ENCODE measurements at places on chromosomes 16 and 17. TPM values are rescaled to one million over a fixed set of nuclear protein-coding genes. Genes with fewer than 3 reads are reported as not detected.

DNA sequence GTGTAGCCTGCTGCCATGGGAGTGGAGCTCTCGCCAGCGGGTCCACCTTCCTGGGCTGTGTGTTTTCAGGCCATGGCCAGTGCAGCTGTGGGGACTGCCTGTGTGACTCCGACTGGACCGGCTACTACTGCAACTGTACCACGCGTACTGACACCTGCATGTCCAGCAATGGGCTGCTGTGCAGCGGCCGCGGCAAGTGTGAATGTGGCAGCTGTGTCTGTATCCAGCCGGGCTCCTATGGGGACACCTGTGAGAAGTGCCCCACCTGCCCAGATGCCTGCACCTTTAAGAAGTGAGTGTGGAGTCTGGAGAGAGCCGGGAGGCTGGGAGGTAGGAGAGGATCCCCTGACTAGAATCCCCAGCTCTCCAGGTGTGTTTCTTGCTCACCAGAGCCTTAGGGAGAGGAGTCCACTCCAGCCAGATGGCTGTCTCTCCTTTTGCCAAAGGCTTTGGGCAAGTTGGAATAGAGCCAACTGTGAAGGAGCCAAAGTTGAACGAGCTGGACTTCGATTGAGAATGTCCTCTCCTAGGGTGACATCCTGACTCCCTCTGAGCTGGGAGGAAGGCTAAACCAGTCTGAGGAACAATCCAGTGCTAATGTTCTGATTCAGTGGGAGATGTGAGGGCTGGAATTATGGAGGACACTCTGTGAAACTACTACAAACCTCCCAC is 24.4 kb upstream of the EFCAB13 start:
- DNase-seq, result no peak
- H3K4me1 ChIP-seq, result peaks cover 10% of the 10 kb centered on the region
- H3K36me3 ChIP-seq, result peaks cover 28% of the 10 kb centered on the region
- no peaks in the 10 kb centered on the region for H3K27me3 ChIP-seq
- no peak overlapping the region for H3K4me3 ChIP-seq

DNA sequence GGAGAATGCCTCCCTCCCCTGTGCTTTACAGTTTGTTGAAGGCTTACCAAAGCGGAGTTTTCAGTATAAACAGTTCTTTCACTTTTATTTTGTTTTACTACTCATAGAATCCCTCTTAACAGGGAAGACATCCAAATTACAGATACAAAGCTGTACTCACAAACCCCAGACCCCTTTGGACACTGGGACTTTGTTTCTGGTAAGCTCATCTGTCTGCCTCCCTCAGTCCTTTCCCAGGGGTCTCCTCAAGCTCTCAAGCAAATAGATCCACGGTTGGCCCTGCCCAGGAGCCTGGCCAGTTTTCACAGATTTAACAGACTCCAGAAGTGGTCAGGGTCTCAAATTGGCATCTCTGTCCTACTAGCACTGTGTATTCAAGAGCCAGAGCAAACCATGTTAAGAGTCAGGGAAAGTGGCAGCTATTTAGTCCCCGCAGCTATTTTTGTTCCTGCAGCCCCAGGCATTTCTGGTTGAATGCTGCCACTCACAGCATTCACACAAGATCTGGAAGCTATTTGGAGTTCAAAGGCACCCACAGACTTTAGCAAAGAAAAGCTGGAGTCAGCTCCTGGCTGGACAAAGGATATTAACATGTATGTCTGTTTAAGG is 54.2 kb downstream of the TMEM100 start:
- no peak overlapping the region for H3K27ac ChIP-seq
- H3K36me3 ChIP-seq, result no peaks in the 10 kb centered on the region
- H3K4me1 ChIP-seq, result no peaks in the 10 kb centered on the region
- no peak for DNase-seq
- peaks cover 8% of the 10 kb centered on the region for H3K27me3 ChIP-seq

GRCh38 chr17:76441686-76442340 is 11.1 kb downstream of the UBE2O start:
- no peaks in the 10 kb centered on the region for H3K36me3 ChIP-seq
- no peaks in the 10 kb centered on the region for H3K27me3 ChIP-seq
- DNase-seq, result no peak
- H3K4me3 ChIP-seq, result no peak overlapping the region
- peaks cover 38% of the 10 kb centered on the region for H3K4me1 ChIP-seq
- peak overlapping the region; percentile 46 for H3K27ac ChIP-seq

DNA sequence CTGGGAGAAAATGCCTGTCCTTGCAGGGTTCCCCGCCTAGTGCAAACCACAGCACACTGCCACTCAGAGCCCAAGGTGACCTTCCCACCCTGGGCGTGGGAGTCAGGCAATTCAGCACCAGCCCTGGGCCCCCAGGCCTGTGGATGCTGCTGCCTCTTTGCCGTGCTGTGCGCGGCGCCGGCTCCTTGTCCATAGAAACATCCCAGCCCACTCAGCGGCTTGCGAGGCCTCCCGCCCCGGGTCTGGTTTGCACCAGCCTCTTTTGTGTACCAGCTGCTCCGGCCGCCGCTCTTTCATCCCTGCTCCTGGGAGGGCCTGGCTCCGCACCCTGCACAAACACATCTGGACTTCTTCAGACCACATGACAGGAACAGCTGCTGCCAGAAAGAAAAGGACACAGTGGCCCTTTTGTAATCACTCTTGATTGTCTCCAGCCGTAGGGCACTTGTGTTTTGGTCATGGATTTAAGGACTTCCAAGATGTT is 75.4 kb upstream of the SDK2 start:
- no peaks in the 10 kb centered on the region for H3K27me3 ChIP-seq
- no peaks in the 10 kb centered on the region for H3K36me3 ChIP-seq
- H3K4me3 ChIP-seq, result no peak overlapping the region
- H3K27ac ChIP-seq, result no peak overlapping the region

DNA sequence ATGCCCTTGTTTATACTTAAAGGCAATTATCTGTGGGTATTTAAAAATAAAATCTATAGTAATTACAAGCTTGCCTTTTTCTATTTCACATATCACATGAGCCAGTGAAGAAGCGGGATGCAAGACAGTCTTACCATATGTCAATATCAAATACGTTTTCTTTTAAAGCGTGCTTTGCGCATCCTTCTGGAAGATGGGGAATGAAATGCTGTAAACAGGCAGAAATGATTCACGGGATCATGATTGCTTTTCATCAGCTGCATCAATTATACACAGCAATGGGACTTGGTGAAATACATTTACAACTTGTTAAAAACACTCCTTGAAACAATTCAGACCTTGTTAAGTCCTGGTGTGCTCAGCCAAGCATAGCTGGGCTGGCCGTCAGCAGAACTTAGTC is 72.5 kb downstream of the WSCD1 start:
- no peak overlapping the region for H3K27ac ChIP-seq
- no peaks in the 10 kb centered on the region for H3K36me3 ChIP-seq
- no peak overlapping the region for H3K4me3 ChIP-seq

DNA sequence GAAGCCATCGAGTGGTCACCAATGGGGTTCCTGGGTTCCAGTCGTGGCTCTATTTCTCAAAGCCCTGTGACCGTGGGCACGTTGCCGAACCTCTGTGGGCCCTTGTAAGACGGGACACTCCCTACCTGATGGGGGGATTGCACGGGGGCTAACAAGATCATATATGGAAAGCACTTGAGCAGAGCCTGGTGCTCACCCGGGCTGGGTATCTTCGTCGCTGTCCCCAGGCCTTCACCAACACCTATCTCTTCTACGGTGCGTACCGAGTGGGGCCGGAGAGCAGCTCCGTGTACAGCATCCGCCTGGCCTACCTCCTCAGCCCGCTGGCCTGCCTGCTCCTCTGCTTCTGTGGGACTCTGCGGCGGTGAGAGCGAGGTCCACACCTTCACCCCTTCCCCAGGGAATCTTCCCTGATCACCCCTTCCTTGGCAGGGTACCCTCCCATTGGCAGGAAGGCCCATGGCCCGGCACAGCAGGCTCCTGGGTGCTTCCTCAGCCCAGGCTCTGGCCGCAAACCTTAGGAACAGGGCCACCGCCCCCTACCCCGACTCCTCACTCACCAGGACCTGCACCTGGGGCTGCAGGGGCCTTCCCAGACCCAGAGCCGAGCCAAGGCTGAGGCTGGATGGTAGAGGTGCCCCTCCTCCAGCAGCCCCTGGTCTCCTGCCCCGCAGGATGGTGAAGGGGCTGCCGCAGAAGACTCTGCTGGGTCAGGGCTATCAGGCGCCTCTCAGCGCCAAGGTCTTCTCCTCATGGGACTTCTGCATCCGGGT is 2.8 kb downstream of the TMC8 start:
- no peaks in the 10 kb centered on the region for H3K4me1 ChIP-seq
- no peaks in the 10 kb centered on the region for H3K36me3 ChIP-seq
- DNase-seq, result peak; percentile 85
- H3K4me3 ChIP-seq, result no peak overlapping the region

DNA sequence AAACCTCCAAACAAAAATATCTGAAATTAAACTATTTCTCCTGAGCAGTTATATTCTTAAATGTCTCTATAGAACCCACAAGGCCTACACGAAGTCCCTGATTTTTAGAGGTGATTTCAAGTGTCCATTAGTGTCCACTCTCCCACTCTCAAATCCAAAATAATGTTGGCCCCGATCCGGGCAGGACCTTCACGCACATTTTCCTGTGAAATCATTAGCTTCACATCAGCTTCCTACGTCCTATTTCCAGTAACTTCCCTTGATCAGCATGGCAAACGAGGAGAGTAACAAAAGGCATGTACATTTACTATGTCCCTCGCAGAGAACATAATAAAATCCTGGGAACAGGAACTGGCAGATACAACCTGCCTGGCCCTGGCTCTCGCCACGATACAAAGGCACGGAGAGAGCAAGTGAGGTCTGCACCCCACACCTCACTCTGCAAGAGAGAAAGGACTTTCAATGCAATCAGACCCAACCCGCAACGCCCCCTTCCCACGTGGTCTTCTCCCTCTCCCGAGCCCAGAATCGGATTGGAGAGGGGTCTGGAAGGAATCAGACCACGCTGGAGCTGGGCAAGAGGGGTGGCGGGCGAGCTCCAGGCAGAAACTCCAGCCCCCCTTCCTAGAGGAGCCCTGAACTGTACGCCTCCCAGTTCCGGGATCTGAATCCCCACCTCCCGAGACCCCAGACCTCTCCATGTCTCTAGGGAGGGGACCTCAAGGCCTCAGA is 17.5 kb upstream of the C17orf78 start:
- peaks cover 4% of the 10 kb centered on the region for H3K36me3 ChIP-seq
- H3K27me3 ChIP-seq, result no peaks in the 10 kb centered on the region
- H3K4me3 ChIP-seq, result peak overlapping the region; percentile 84
- peak overlapping the region; percentile 52 for H3K27ac ChIP-seq

Gene NOTUM
- total RNA-seq, result 0.72 TPM

Gene TVP23A
- not detected for total RNA-seq
